ENCODE measurements at places on chromosomes 16 and 17.

DNA sequence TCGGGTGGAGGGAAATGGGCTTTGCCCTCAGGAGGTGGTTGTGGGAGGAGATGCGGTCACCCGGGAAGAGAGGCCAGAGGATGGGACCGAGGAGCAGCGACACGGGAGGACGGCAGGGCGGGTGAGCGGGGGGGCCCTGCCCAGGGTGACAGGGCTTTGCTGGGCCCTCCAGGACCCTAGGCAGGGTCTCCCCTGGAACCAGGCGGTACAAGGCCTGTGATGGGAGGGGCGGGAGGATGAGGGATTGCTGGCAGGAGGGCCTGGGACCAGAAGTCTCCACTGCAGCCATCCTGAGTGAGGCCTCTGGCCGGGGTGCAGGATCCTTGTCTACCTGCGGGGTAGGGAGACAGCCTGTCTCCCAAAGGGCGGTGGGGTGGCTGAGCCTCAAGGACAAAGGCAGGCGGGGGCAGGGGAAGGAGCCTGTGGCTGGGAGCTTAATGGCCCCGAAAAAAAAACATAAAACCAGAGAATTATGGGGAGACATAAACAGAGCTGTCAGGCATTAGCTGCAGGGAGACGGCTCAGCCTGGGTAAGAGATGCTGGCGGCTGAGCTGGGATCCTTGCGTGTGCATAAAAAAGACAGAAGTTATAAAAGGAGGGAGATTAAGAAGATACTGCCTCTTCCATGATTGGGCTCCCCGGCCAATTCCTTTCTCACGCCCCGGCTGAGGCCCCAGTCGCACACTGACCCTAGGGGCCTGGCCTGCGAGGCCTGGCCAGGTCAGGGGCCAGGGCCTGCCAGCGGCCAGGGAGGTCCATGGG is 66.7 kb downstream of the SREBF1 start:
- no peak for DNase-seq

DNA sequence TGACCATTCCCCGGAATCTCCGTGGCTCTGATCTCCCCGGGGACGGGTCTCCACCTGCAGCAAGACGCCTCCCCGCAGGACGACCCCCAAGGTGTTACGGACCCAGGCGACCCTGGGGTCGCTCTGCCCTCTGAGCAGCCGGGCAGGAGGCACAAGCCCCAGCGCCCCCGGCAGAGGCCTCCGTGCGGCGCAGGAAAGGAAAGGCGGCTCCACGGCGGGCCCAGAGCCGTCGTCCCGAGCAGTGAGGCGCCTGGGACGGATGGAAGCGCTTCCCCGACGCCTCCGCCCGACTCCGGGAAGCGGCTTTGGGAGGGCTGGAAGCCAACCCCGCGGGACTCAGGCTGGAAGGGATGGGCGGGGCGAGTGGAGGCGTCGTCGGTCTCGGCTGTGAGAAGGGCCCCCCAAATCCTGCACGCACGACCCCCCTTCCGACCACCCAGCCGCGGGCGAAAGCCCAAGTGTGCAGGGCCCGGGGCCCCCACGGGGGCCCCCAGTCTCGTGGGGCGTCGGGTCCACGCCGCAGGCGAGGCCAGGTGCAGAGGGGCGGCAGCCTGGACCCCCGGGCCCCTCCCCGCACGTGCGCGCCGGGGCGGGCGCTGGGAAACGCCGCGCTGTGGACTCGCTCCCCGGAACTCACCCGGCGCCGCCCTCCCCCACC is 32.7 kb upstream of the RPH3AL start:
- peak; percentile 44 for DNase-seq

GRCh38 chr17:55454906-55455474 is 33.4 kb upstream of the MMD start:
- no peak for DNase-seq

- no peak for DNase-seq
These were observed 1.4 kb downstream of the CMTM2 start for GRCh38 chr16:66580605-66581209.

DNA sequence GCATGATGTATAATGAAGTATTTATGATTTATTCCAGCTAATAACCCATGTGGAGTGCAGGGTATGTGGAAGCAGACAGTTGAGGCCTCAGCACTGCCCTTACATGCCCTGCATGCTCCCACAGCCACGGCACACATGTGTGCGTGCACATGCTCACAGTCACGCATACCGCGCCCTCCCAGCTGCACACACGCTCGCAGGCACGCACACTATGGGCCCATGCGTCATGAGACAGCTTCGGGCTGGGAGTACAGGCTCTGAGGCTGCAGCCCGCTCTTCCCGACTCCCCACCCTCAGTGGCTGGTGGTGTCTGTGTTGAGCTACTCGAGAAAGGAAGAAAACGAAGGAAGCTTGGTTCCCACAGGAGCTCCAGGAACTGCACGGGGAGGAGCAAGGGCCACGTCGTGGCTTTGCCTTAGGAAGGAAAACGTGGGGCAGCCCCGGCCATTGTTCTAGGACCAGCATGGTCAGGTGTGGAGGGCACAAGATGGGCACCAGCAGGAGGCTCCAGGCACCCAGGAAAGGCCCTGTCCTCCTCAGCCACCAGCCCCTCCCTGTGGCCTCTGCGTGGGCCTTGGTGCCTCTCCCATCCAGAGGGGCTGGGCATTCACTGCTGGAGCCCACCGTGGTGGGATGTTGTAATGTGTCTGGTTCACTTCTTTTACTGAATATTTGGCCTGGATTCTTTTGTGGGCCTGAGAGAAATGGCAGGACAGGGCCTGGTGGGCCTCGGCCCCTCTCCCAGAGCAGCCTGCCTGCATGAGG is 27.5 kb upstream of the CDH15 start:
- no peak for DNase-seq

Measured in uterus (tissue), 4 donors.